ENCODE measurements at places on chromosomes 2 and 18.

- no peak for ATAC-seq
These were observed 470.6 kb downstream of the LRP1B start for GRCh38 chr2:141660232-141660631.

DNA sequence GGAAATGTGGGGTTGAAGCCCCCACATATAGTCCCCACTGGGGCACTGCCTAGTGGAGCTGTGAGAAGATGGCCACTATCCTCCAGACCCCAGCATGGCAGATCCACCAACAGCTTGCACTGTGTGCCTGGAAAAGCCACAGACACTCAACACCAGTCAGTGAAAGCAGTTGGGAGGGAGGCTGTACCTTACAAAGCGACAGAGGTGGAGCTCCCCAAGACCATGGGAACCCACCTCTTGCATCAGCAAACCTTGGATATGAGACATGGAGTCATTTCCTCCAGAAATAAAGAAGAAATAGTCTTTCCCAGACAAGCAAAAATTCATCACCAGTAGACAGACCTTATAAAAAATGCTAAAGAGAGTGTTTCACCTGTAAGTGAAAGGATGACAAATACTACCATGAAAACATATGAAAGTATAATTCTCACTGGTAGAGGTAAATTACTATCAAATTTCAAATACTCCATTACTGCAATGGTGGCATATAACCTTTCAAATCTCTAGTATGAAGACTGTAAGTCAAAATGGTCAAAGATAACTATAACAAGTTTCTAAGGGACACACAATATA, 152.6 kb upstream of the EPHA4 start:
- no peak for ATAC-seq

GRCh38 chr18:34483198-34483597, 226.9 kb upstream of the DTNA start:
- no peak for ATAC-seq

DNA sequence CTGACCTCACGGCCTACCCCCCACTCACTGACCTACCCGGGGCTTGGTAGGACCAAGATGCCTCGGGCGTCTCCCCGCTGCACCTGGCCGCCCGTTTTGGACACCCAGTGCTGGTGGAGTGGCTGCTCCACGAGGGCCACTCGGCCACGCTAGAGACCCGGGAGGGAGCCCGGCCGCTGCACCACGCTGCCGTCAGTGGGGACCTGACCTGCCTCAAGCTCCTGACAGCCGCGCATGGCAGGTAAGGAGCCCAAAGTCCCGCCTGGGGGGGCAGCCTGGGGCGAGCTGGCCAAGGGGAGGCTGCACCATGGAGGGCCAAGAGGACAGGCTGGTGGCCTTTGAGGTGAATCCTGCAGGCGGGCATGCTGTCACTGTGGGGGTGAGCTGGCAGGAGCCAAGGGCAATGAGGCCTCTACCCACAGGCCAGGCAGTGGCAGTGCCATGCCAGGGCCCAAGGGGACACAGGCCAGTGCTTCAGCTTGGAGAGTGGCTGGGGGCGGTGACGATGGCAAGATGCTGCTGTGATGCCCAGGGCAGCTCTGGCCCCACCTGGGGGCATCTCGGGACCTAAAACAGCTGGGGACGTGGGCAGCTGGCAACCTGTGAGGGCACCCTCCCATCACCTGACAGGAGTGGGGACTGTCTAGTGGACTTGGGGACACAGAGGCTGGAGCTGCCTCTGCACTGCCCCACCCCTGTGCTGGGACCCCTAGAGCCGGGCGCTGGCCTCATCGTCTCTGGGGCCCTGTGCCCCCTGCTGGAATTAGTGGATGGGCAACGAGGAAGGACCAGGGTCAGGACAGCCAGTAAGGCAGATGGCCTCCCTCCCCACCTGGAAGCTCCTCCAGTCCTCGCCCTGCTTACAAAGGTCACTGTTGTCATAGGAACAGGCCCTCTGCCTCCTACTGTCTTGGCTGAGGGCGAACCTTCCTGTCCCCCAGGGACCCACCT, 2.0 kb downstream of the ESPNL start:
- peak; percentile 12 for ATAC-seq

GRCh38 chr2:38502107-38502506, 100.6 kb downstream of the HNRNPLL start:
- ATAC-seq = no peak

DNA sequence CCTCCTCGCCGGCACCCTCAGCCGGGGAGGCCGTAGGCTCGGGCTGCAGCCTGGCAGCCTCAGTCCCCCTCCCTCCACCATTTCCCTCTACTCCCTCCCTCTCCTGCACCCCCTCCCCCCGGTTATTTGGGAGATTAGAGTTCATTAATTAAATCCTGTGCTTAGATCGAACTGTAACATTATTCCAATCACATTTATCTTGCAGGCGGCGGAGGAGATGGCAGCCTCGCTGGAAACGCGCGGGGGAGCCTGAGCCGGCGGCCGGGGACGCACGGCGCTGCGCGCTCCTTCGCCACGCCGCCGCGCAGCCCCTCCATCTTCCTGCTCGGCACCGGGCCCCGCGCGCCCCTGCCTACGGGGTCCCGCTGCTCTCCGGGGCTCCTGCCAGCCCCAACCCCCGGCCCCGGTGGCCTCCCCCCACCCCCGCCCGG, at the start of gene ST8SIA3:
TSS of gene ST8SIA3 (plus strand) at position 287 of the 431 bp plus-strand sequence. CDS start 290 bp downstream, outside the sequence.
- ATAC-seq = peak; percentile 59

DNA sequence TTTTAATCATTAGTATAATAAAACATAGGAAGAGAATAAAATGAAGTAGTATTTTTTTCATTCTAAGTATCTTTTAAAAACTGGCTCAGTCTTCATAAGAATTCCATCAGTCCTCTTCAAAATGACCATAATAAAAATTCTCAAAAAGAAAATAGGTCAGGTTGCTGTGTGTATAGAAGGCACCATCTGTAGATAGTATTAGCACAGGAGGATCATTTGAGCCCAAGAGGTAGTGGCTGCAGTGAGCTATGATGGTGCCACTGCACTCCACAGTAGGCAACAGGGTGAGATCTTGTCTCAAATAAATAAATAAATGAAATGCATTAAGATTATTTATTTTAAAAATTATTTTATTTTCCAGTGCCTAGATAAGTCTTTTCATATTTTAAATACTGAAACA, 475.8 kb downstream of the ZNF804A start:
- no peak for ATAC-seq

DNA sequence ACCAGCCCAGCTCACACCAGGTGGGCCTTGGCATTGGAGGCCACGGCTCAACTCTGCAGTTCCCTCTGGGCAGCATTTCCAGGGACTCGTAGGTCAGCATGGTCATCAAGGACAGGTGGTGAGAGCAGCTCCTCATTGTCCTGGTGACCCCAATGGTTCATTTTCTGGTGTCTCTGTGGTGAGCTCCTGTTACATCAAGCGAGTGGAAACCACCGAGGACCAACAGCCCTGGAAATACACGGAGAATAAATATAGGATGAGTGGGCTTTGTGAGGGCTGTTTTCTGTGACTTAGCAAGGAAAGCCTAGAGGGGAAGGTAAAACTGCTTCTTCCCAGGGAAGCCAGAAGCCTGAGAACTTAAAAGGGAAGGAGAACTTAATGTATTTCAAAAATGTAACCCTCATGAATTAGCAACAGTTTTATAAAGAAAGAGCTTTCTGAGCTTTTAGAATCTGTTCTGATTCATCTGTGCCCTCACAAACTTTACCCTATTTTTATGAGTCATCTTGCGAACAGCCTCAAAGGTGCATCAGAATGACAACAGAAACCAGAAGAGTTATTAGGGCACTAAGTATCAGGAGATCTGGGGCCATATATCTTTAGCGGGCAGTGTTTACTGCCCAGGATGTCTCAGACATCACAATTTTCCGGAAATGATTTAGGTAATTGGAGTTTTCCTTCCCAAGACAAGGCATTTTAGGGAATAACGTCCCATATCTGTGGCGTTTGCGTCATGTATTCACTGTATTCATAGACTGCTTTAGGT, 18.7 kb downstream of the C2orf92 start:
- ATAC-seq = no peak

GRCh38 chr2:17637131-17637906, 96.8 kb downstream of the VSNL1 start:
- ATAC-seq = peak; percentile 97

GRCh38 chr2:2834105-2834504, 503.0 kb upstream of the MYT1L start:
- ATAC-seq = no peak
